ENCODE measurements at places on chromosomes 4 and X.

- no peak for DNase-seq
Measured at GRCh38 chr4:77805840-77806239, 13.3 kb downstream of the CNOT6L start.

- peak; percentile 68 for DNase-seq
Measured at GRCh38 chrX:10636337-10636736, 16.0 kb upstream of the MID1 start.

- DNase-seq: no peak
Measured at GRCh38 chrX:1679238-1679637, 64.4 kb downstream of the ASMT start.

- no peak for DNase-seq
Measured at GRCh38 chr4:89212666-89213381, 94.8 kb downstream of the GPRIN3 start.

- DNase-seq: peak; percentile 76
Measured at GRCh38 chrX:72396117-72396516, 90.4 kb upstream of the CITED1 start.

DNA sequence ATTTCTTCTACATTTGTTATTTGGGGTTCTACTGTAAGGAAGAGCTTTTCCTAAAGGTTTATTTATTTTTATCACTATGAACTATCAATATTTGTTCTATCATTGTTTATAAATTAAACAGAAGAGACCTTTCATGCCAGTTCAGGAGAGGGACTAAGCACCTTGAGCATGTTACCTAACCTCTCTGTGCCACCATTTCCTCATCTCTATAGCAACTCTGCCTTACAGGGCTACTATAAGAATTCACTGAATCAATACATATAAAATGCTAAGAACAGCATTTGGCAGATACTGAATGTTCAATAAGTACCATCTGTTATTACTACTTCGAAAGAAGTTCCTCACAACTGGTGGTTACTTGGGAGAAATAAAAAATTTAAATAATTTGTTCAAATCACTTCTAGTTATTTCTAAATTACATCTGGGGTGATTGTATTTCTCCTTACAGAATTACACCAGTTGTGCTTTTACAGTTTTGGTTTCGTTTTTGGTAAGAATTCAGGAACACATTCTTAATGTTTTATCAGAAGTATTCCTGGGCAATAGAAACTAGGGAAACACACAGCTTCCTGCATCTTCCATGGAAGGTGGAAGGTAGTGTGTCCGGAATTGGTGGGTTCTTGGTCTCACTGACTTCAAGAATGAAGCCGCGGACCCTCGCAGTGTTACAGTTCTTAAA, 32.9 kb downstream of the EREG start:
- DNase-seq: no peak

DNA sequence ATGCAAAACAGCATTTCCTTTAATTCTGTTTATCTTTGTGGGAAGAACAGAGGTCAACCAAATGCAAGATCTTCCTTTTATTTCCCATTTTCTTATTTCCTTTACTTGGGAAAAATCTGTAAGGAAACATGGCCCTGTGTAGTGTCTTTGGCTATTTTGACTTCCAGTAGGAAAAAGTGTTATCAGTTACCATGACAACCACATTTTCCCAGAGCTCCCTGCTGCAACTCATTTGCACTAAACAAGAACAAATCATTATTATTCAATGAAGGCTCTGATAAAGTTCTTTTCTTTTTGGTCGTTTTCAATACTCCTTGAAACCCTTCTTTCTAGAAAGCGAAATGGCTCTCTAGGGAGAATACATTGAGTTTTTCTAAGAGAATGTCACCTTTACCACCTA, 117.2 kb upstream of the DDX53 start:
- no peak for DNase-seq

GRCh38 chr4:139028191-139028661, 12.6 kb downstream of the NOCT start:
- peak; percentile 65 for DNase-seq

DNA sequence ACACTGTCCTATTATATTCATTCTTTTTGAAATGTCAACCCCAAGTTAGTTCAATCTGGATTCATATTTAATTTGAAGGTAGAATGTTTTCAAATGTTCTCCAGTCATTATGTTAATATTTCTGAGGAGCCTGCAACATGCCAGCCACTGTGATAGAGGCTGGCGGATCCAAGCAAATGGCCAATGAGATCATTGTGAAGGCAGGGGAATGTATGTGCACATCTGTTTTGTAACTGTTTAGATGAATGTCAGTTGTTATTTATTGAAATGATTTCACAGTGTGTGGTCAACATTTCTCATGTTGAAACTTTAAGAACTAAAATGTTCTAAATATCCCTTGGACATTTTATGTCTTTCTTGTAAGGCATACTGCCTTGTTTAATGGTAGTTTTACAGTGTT, 1.6 kb downstream of the CXCL1 start:
- peak; percentile 59 for DNase-seq

GRCh38 chr4:71456841-71457240, 118.0 kb downstream of the SLC4A4 start:
- DNase-seq: no peak

DNA sequence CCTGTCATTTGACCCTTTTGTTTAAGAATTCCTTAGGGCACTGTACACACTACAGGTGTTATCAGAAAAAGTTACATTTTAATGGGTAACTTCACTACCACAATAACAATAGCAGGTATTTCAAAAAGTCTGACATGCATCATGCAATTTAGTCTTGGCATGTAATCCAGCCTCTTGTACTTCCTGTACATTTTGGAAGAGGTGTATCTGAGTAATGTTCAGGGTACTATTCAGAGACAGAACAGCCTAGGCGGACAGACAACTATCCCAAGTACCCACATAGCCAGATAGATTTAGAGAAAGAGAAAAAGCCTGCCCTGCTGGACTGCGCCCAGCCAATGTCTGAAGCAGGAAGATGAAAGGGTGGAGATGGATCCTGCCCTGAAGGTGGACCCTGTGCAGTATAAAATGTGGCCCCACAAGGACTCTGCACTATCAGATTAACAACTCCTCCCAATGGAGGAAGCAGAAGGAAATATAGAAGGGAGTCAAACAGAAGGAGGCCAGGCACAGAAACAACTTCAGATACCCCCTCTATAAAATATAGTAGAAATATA, 8.5 kb downstream of the UGT2B7 start:
- no peak for DNase-seq

DNA sequence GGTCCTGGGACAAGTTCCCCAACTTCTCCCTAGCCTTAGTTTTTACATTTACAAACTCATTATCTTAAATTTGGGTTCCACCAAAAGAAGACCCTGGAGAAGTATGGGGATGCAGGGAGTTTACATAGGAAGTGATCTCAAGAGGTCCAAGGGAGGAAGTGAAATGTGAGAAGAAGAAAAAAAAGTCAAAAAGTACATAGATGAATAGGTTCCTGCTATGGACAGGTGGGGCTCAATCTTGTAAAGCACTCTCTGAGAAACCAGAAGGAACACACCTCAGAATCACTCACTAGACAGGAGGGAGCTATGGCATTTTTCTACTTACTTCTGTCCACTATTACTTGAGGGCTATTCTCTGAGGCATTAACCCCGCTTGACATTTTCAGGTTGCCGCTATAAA, 56.6 kb downstream of the ARHGAP6 start:
- no peak for DNase-seq

DNA sequence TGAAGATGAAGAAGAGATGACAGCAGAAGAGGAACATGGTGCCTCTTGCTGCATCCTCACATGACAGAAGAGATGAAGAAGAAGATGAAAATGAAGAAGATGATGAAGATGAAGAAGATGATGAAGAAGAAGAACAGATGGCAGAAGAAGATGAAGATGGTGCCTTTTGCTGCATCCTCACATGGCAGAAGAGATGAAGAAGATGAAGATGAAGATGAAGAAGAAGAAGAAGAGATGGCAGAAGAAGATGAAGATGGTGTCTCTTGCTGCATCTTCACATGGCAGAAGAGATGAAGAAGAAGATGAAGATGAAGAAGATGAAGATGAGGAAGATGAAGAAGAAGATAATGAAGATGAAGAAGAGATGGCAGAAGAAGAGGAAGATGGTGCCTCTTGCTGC, 63.7 kb upstream of the HPF1 start:
- no peak for DNase-seq

DNA sequence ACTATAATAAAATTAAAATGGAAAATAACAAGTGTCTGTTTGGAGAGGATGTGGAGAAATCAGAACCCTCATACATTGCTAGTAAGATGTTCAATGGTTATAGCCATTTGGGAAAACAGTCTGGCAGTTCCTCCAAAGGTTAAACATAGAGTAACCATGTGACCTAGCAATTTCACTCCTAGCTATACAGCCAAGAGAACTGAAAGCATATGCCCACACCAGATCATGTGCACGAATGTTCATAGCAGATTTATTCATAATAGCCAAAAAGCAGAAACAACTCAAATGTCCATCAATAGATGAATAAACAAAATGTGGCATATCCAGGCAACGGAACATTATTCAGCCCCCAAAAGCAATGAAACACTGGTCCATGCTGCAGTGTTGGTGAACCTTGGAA, 9.4 kb upstream of the CCNQ start:
- DNase-seq: no peak
